ENCODE measurements at places on chromosomes 6 and 20. TPM values are rescaled to one million over a fixed set of nuclear protein-coding genes. Genes with fewer than 3 reads are reported as not detected.
A peak's percentile ranks its signal among the peaks of the same experiment; 100 is the strongest.

The RAD21L1 gene
- not detected for total RNA-seq

The SAMD10 gene
- 8.3 TPM for total RNA-seq

The SLC25A27 gene
- 25.0 TPM for total RNA-seq

The FLRT3 gene
- 9.6 TPM for total RNA-seq

The TOMM34 gene
- total RNA-seq: 8.8 TPM

The RBM38 gene
- total RNA-seq: 48.5 TPM

The FBXO9 gene
- 49.0 TPM for total RNA-seq

- no peaks in the 10 kb centered on the region for H3K36me3 ChIP-seq
- no peak overlapping the region for H3K27ac ChIP-seq
- H3K4me3 ChIP-seq: no peak overlapping the region
- H3K27me3 ChIP-seq: no peaks in the 10 kb centered on the region
- no peak for DNase-seq
Measured at GRCh38 chr6:168741305-168741704, 300.3 kb downstream of the SMOC2 start.

GRCh38 chr20:57473246-57474048, 51.5 kb downstream of the CTCFL start:
- peak; percentile 80 for DNase-seq
- H3K27me3 ChIP-seq: no peaks in the 10 kb centered on the region
- H3K27ac ChIP-seq: peak overlapping the region; percentile 61
- H3K36me3 ChIP-seq: no peaks in the 10 kb centered on the region

GRCh38 chr6:94150886-94151285, 731.5 kb upstream of the EPHA7 start:
- no peaks in the 10 kb centered on the region for H3K27me3 ChIP-seq
- no peak for DNase-seq
- H3K36me3 ChIP-seq: no peaks in the 10 kb centered on the region
- no peaks in the 10 kb centered on the region for H3K4me1 ChIP-seq

DNA sequence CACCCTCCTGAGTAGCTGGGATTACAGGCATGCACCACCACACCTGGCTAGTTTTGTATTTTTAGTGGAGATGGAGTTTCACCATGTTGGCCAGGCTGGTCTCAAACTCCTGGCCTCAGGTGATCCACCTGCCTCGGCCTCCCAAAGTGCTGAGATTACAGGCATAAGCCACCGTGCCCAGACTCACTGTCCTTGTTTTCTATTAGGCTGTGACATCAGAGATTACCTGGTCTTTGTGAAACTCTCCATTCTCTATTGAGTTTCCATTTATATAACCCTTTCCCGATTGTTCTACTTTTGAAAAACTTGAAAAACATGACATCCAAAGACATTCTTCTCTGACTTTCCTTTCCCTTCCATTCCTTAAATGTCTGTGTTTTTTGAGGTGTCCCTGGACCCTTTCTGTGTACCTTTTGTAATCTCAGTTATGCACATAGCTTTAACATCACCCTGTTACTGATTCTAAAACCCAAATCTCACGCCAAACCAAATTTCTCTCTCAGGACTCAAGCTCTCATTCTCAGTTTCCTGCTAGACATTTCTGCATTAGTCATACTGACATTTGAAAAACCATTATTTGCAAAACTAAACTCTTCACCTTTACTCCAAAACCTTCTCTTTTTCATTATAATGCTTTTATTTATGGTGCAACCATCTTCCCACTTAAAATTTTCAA, 137.0 kb downstream of the KHDC1L start:
- H3K4me3 ChIP-seq: no peak overlapping the region
- H3K36me3 ChIP-seq: no peaks in the 10 kb centered on the region
- no peaks in the 10 kb centered on the region for H3K27me3 ChIP-seq
- DNase-seq: no peak
- H3K4me1 ChIP-seq: no peaks in the 10 kb centered on the region

- H3K27ac ChIP-seq: no peak overlapping the region
- no peaks in the 10 kb centered on the region for H3K27me3 ChIP-seq
- no peak for DNase-seq
- H3K36me3 ChIP-seq: no peaks in the 10 kb centered on the region
Measured at GRCh38 chr6:38033442-38033982, 214.0 kb downstream of the ZFAND3 start.

GRCh38 chr6:168537540-168537884, 96.5 kb downstream of the SMOC2 start:
- no peak overlapping the region for H3K4me3 ChIP-seq
- no peak for DNase-seq
- H3K27ac ChIP-seq: no peak overlapping the region
- no peaks in the 10 kb centered on the region for H3K27me3 ChIP-seq
- H3K36me3 ChIP-seq: no peaks in the 10 kb centered on the region
- peaks cover 20% of the 10 kb centered on the region for H3K4me1 ChIP-seq

GRCh38 chr20:18853946-18854646, 40.5 kb downstream of the SCP2D1 start:
- no peak for DNase-seq
- H3K27ac ChIP-seq: no peak overlapping the region
- H3K36me3 ChIP-seq: no peaks in the 10 kb centered on the region
- no peaks in the 10 kb centered on the region for H3K27me3 ChIP-seq
- H3K4me1 ChIP-seq: no peaks in the 10 kb centered on the region

GRCh38 chr6:92273694-92274093, 1145.7 kb downstream of the EPHA7 start:
- no peak overlapping the region for H3K4me3 ChIP-seq
- no peak overlapping the region for H3K27ac ChIP-seq
- no peaks in the 10 kb centered on the region for H3K4me1 ChIP-seq
- DNase-seq: no peak
- H3K36me3 ChIP-seq: no peaks in the 10 kb centered on the region

DNA sequence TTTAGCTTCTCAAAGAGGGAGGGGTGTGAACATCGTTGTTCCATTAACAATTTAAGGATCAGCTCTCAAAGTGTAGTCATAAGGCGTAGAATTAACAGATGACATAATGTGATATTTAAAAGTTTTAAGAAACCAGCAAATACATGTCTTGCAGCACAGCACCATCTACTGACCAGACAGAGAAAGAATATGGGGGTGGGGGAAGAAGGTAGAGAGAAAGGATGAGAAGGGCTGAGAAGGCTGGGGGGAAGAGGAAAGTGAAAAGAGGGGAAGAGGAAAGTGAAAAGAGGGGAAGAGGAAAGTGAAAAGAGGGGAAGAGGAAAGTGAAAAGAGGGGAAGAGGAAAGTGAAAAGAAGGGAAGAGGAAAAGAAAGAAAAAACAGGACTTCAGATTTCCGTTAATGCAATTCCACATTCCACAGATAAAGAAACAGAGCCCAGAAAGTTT, 80.9 kb downstream of the HAO1 start:
- H3K4me3 ChIP-seq: no peak overlapping the region
- H3K4me1 ChIP-seq: peaks cover 4% of the 10 kb centered on the region
- H3K27ac ChIP-seq: no peak overlapping the region
- H3K36me3 ChIP-seq: no peaks in the 10 kb centered on the region
- no peaks in the 10 kb centered on the region for H3K27me3 ChIP-seq

DNA sequence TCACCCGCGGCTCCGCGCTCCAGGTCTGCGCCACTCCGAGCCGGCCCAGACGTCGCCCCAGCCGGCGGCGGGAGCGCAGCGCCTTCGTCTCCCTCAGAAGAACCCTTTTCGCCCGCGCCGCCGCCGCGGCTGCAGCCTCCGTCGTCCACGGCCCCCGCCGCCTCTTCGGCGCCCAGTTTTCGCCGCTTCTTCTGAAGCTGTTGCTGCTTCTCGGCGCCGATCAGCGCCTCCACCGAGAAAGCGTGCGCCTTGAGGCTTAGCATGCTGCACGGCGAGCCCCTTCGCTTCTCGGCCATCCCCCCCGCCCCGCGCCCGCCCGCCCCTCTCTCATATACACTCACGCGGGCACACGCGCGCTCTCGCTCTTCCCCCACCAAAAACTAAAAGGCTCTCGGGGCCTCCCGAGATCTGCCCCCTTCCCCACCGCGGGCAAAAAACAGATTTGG, 489 bp downstream of the TBX18 start:
- peak overlapping the region; percentile 37 for H3K4me3 ChIP-seq
- H3K4me1 ChIP-seq: no peaks in the 10 kb centered on the region
- peaks cover 100% of the 10 kb centered on the region for H3K27me3 ChIP-seq
- no peak for DNase-seq
- H3K36me3 ChIP-seq: no peaks in the 10 kb centered on the region

DNA sequence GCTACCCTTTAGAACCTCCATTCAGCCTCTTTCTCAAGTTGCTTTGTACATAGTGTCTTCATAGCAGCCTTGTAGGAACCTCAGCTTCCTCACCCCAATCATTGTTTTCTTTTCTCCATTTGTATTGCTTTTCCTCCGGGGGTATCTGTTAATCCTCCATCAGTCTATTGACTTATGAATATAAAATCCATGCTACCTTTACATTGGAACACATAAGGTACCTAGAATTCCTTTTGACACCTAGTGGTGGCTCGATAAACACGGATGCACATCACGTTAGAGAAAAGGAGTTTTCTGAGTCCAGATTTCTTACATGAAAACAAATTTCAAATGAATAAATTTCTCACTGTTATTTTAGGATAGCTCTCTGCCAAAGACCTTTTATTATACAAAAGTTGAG, 6.3 kb upstream of the EDN1 start:
- no peak overlapping the region for H3K4me3 ChIP-seq
- DNase-seq: no peak
- H3K27ac ChIP-seq: no peak overlapping the region
- no peaks in the 10 kb centered on the region for H3K27me3 ChIP-seq

GRCh38 chr6:168132531-168133167, 53.6 kb upstream of the FRMD1 start:
- H3K4me3 ChIP-seq: peak overlapping the region; percentile 31
- H3K4me1 ChIP-seq: peaks cover 6% of the 10 kb centered on the region
- no peaks in the 10 kb centered on the region for H3K27me3 ChIP-seq
- no peaks in the 10 kb centered on the region for H3K36me3 ChIP-seq
- H3K27ac ChIP-seq: peak overlapping the region; percentile 10

DNA sequence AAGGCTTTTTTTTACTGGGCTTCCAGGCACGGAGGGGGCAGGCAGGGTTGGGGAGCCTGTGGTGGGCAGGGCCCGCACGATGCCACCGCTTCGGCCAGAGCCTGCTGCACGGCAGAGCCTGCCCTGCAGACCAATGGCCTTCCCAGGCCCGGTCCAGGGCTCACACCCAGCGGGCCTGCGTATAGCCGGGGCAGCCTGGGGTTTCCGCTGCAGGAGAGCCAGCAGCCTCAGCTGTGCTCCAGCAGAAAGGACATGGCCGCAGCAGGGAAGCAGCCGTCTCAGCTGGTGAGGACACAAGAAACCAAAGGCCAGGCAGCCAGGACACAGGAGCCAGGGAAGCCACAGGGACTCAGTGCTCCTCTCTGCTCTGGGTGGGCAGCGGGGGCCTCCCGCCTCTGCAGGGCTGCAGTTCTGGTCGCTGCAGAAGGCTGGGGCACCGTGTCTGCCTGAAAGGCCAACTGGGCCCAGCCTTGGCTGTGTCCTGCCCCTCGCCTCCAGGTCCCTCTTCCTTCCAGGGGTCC, 90.6 kb downstream of the TTLL2 start:
- no peaks in the 10 kb centered on the region for H3K36me3 ChIP-seq
- H3K4me3 ChIP-seq: no peak overlapping the region
- no peak overlapping the region for H3K27ac ChIP-seq

- no peaks in the 10 kb centered on the region for H3K27me3 ChIP-seq
- no peaks in the 10 kb centered on the region for H3K36me3 ChIP-seq
- no peaks in the 10 kb centered on the region for H3K4me1 ChIP-seq
- no peak overlapping the region for H3K4me3 ChIP-seq
- no peak for DNase-seq
Measured at GRCh38 chr20:39190666-39191570, 228.8 kb downstream of the DHX35 start.

DNA sequence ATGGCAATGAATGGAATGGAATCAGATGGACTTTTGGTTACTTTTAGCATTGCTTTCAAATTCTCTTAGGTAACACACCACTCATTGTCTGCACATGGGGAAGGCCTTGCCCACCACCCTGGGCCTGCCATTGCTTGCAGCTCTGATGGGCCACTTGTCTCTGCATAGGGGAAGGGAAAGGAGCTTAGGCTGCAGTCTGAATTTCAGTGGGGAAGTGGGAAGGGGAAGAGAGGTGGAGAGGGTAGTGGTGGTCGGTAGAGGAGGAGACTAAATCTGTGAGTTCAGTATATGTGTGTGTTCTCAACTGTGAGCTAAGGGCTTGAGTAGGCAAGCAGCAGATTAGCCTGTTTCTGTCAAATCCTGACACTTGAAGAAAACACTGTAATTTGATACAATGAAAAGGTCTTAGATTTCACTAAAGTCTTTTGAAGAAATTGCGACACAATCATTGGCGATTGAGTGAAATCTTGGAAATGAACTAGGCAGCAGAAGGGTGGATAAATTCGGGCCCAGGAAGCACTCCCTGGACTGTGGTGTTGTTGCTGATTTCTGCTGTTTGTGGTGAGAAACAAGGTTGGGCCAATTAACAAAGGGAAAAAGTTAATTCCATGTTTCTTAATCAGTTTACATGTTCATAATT, 80.6 kb downstream of the OTOR start:
- H3K36me3 ChIP-seq: no peaks in the 10 kb centered on the region
- no peak for DNase-seq
- no peaks in the 10 kb centered on the region for H3K27me3 ChIP-seq
- no peaks in the 10 kb centered on the region for H3K4me1 ChIP-seq
- no peak overlapping the region for H3K4me3 ChIP-seq

GRCh38 chr6:69647726-69648125, 149.1 kb downstream of the LMBRD1 start:
- no peak overlapping the region for H3K27ac ChIP-seq
- DNase-seq: no peak
- no peaks in the 10 kb centered on the region for H3K27me3 ChIP-seq
- no peak overlapping the region for H3K4me3 ChIP-seq
- H3K36me3 ChIP-seq: no peaks in the 10 kb centered on the region

DNA sequence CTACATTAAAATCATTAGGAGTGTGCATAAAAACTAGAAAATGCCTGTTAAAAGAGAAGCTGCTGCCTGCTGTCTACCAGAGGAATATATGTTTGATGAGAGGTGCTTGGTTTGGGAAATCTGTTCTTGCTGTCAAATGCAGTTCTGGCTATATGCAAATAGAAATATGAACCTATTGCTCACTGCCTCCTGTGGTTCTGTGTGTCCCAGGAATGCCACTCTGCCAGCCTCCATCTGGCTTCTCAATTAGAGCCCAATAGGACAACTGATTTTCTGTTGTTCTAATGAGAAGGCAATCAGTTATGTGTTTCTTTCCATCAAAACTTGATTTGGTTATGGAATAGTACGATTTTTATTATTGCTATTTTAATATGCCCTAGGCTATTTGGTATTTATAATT, 759.7 kb downstream of the HDGFL1 start:
- no peaks in the 10 kb centered on the region for H3K27me3 ChIP-seq
- DNase-seq: no peak
- no peaks in the 10 kb centered on the region for H3K36me3 ChIP-seq
- no peaks in the 10 kb centered on the region for H3K4me1 ChIP-seq
- H3K4me3 ChIP-seq: no peak overlapping the region
- H3K27ac ChIP-seq: no peak overlapping the region

DNA sequence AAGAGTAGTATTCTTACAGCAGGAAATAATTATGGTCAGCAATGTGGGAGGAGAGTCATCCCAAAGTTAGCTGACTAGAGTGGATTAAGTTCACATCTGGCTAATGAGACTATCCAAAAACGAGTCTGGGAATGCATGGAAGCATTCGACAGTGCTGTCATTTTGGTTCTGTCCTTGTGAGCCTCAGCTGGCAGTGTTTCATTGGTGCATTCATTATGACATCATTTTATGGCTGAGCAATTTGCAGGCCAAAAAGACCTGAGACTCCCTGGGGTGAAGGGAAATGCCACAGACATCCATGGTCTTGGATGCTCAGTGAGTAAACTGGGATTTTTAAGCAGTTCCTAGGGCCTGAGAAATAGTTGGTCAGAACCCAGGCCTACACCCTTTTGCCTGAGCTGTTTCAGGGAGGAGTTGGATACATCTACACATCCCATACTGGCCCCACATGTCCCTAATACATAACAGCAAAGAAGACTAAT, 196.4 kb upstream of the CCN2 start:
- no peaks in the 10 kb centered on the region for H3K36me3 ChIP-seq
- no peak overlapping the region for H3K27ac ChIP-seq
- no peak for DNase-seq
- no peak overlapping the region for H3K4me3 ChIP-seq
- H3K4me1 ChIP-seq: no peaks in the 10 kb centered on the region
